ENCODE measurements at places on chromosomes 1 and 21. TPM values are rescaled to one million over a fixed set of nuclear protein-coding genes. Genes with fewer than 3 reads are reported as not detected.

Gene IVL
- not detected for total RNA-seq

DNA sequence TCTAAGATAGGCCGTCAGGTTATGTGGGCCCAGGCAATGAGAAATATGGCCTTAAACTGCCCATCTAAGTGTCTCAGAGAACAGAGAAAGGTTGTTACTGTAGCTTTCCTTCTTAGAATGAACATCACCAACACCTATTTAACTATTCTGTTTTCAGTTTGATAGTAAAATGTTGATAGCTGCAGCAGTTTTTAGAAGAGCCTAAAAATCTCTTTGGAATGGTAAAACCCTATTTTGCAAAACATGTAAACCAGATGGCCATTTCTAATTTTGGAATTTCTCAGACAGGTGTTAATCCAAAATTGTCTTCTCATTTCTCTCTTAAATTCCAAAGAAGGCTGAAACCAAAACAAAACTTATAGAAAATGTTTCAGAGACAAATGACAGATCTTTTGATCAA, 57.5 kb downstream of the DIPK1A start:
- no peak for DNase-seq

GRCh38 chr1:180169640-180170195, 15.0 kb downstream of the QSOX1 start:
- no peak for DNase-seq

Gene ELAVL4
- 0.17 TPM for total RNA-seq

DNA sequence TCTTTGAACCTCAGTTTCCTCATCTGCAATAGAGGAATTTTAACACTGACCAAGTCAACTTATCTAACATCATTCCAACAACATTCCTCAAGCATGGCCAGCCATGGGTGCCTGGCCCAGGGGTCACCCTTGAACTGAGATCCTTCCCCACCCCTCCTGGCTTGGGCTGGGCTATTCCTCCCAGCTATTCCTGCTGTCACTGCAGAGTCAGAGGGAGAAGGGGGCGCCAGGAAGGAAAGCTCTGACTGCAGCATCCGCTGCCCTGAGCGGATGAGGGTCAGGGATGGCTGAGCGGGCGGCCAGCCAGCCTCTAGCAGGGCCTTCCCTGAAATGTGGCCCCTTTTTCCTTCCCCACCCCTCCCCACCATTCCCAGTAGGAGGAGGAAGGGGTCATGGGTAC, 3.1 kb downstream of the TINAGL1 start:
- no peak for DNase-seq

DNA sequence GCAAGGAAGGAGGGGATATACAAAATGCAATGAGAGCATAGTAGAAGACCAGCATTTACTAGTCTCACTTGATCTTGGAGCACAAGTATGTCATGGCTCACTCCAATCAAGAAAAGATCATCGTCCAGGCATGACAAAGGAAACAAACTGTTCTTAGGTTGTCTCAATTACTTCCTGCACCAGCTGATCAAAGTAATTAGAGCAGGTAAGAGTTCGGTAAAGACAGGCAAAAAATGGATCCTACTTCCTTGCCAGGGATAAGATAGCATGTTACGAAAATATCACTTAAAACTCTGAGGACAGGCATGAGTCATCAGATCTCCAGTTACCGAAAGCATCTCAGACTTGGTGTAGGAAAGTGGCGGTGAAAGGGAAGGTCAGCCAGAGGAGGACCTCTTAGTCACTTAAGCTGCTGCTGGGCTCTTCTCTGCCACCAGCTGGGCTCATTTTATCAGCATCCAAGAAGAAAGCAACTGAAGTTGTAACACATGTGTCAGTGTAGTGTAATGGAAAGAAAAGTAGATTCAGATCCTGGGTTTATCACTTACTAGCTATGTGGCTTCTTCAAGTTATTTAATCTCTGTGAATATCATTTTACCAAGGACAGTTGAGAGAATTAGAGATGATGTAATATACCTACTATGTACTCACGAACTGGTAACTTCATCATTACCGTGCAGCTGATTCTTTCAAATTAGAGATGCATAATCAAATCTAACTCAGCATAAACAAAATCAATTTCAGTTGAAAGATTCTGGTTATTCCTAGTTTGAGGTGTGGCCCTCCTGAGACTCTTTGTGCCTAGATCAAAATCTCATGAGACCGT, 46.8 kb downstream of the XCL1 start:
- peak; percentile 92 for DNase-seq

Gene UBE2U
- 0.17 TPM for total RNA-seq

DNA sequence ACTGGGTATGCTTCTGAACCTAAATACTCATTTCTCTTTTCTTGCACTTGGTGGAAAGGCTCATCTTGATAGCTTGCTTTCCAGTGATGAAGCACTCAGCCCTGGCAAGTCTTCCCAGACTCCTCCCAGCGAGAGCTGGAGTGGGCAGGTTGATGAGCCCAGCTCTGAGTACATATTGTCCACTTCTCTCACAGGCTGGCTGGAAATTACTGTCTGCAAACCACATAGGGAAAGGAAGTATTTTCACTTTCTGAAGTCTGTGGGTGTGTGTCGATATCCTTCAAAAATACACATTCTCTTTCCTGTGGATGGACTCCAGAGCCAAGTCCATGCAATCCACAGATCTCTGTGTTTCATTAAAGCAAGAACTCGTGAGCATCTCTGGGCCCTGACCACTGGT, 38.7 kb upstream of the CNTN2 start:
- DNase-seq: no peak

Gene FPGT
- 29.6 TPM for total RNA-seq

Gene FMOD
- total RNA-seq: 0.10 TPM

Gene SAMD11
- total RNA-seq: 39.7 TPM

Gene CIART
- 15.6 TPM for total RNA-seq

Gene SAMD13
- 0.29 TPM for total RNA-seq

- no peak for DNase-seq
These were observed 65.2 kb upstream of the GOLT1A start for GRCh38 chr1:204278958-204279357.

GRCh38 chr1:18836654-18837053, 22.8 kb downstream of the TAS1R2 start:
- DNase-seq: no peak

- no peak for DNase-seq
These were observed 11.0 kb upstream of the AVPR1B start for GRCh38 chr1:206128196-206128595.

GRCh38 chr1:95888941-95889390, 655.0 kb downstream of the RWDD3 start:
- no peak for DNase-seq

GRCh38 chr1:92504291-92505014, 17.7 kb upstream of the GFI1 start:
- no peak for DNase-seq

GRCh38 chr1:191065771-191066170, 588.1 kb upstream of the BRINP3 start:
- no peak for DNase-seq

Gene WDR64
- total RNA-seq: not detected

DNA sequence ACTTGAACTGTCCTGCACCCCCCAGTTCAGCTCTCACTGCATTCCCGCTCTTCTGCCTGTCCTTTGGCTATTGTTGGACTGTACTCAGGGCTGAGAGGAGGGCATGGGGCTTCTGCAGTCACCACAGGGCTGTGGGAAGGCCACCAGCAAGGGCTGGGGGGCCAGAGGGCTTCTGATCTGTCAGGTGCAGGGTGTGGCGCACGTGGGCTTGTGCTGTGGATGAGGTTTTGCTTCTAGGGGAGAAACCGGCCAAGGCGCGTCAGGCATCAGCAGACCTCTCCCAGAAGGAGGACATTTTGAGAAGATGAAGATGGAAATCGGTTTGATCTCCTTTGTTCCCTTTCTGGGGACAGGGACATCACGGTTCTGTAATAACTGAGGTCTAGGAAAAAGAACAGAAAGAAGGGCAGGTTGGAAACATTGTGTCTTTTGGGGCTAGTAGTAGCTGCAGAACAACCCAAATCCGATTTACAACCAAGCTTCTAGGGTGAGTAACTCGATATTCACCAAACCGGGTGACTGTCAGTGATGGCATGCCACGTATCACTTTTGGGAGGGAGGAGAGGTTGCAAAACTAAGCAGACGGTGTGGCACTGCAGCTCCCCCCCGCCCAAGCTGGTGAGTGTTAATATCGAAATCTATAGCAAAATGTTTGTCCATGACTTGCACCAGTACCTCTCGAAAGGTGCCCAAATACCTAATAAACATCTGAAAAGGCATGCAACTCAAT, 40.9 kb downstream of the AGPAT3 start:
- no peak for DNase-seq

GRCh38 chr1:46102769-46103476, 29.5 kb downstream of the PIK3R3 start:
- DNase-seq: no peak

Gene OR10T2
- not detected for total RNA-seq

DNA sequence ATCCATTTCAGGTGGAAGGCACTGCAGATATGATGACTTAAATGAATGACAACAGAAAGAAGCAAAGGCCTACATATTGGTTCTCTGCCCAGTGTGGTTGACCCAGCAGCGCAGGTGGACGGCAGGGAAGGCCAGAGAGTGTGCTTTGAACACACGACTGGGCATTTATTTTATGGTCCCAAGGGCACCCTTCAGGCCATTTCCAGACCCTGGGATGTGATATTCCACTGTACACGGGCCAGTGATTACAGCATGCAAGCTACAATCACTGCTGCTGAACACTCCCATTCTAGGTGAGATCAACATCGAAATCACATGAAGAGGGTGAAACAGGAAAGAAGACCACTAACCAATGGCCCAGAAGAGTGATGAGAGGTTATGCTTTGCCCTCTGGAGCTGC, 33.8 kb downstream of the PCNX2 start:
- DNase-seq: no peak

Gene PLD5
- total RNA-seq: not detected

GRCh38 chr21:44571844-44572782, 1.4 kb upstream of the KRTAP10-4 start:
- no peak for DNase-seq

- no peak for DNase-seq
These were observed 6.6 kb upstream of the SLC35A3 start for GRCh38 chr1:99963041-99963795.

GRCh38 chr1:2354511-2355372, 36.6 kb downstream of the MORN1 start:
- DNase-seq: no peak

All from H4 (cell line).